ENCODE measurements at places on chromosomes 7 and 10.

GRCh38 chr7:85010306-85010705, 176.6 kb downstream of the SEMA3D start:
- ATAC-seq = no peak

- ATAC-seq = no peak
Observed at GRCh38 chr10:123848564-123849457, 42.8 kb downstream of the CPXM2 start.

- no peak for ATAC-seq
Observed at GRCh38 chr10:31101123-31101522, 69.5 kb upstream of the ZNF438 start.

GRCh38 chr10:127830414-127830813, 62.3 kb downstream of the CLRN3 start:
- ATAC-seq = no peak

DNA sequence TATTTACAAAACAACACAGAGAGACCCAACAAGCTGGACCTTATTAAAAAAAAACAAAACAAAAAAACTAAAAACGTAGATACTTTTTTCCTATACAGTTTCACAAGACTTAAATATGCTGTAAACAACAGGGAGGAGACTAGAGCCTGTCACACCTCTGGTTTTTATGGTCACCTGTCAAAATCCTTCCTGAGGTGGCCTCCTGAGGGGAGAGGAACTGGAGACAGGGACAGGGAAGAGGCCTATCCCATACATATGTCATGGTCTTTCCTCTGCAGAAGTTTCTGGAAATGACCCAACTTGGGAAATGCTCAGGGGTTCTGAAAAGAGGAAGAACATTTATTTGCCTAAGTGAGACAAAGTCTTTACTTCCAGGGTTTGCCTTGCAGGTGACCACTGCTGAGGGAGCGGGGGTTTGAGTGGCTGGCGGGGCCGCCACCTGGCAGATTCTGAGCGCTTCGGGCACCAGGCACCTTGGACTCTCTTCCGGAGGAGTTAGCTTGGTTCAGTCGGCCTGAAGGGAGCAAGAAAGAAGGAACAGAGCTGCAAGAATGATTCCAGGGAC, 18.3 kb downstream of the CPA1 start:
- no peak for ATAC-seq

DNA sequence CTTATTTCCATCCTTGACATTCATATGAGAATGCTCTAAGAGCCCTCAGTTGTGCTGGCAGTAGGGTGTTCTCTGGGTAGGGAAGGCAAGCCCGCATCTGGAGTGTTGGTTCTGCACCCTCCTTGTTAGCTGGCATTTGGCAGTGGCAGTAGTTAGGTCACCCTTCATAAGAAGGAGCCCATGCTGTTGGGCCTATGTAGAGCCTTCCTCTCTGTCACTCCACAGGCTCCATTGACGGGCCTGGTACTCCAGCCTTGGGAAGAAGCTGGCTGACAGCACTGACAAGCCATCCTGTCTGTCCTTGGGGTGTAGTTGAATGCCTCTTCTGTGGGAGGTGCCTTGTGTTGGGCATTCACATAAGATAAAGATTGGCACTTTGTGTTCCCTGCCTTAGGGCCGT, 89.7 kb downstream of the BMPR1A start:
- no peak for ATAC-seq

DNA sequence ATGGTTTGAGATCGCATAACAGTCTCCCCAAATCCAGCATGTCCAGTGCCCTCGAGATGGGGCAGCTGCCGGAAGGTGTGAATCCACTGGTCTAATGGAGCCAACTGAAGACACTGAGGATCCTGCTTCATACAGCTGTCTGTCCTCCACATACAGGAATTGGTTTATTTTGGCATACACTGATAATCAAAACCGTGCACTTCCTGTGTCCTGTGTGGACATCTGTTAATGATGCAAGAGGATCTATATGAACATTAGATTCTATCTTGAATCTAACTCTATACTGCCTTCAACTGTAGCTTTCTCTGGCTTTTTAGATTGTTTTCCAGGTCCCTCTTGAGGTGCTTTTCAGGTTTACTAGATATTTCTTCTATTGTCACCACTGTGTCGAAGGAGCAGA, 3.0 kb upstream of the JAZF1 start:
- ATAC-seq = no peak

- ATAC-seq = no peak
Observed at GRCh38 chr7:48837266-48837665, 87.1 kb upstream of the CDC14C start.

DNA sequence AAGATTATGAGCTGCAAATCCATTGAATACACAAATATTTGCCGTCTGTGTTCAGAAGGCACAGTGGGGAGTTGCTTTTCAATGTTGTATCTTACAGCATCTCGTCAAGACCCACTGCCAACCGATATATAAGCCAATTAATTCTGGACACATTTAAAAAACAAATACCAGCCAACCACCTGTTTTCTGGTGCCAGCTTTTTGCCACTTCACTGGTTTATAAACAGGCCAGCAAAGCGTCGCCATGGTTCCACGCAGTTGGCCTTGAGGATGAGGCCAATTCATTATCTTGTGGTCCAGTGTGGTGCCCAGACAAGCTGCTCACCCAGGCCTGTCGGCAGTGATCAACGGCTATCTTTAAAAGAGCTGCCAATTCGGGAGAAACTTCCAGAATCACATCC, 321.0 kb downstream of the TCERG1L start:
- no peak for ATAC-seq

DNA sequence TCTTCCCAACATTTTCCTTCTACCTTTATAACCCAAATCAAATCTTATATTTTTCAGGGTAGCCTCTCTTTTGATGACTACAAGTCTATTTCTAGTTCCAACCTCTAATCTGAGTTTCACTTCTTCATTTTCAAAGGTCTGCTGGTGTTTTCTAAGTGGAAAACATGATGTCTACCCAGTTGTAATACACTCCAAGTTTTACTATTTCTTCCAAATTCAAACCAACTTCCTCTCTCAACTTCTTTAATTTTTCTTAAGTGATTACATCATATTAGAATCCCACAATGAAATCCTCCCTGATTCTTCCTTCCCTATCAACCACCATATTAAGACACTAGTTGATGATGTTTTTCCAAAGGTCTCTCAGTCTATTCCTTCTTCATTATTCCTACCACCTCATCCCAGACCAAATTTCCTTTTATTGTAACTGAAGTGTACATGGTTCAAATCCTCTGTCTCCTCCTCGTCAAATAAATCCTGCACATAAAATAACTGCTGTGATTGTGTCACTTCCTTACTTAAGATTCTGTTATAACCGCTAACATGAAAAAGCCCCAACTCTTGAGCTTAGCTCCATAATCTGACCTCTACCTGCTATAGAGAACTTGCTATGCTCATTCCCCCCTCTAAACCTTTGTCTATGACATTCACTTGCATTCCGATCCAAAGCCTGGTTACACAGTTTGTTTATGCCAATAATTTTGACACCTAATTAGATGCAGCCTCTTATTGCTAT, 12.7 kb downstream of the TAS2R38 start:
- no peak for ATAC-seq

GRCh38 chr7:130099331-130099730, 29.0 kb downstream of the KLHDC10 start:
- ATAC-seq = no peak

DNA sequence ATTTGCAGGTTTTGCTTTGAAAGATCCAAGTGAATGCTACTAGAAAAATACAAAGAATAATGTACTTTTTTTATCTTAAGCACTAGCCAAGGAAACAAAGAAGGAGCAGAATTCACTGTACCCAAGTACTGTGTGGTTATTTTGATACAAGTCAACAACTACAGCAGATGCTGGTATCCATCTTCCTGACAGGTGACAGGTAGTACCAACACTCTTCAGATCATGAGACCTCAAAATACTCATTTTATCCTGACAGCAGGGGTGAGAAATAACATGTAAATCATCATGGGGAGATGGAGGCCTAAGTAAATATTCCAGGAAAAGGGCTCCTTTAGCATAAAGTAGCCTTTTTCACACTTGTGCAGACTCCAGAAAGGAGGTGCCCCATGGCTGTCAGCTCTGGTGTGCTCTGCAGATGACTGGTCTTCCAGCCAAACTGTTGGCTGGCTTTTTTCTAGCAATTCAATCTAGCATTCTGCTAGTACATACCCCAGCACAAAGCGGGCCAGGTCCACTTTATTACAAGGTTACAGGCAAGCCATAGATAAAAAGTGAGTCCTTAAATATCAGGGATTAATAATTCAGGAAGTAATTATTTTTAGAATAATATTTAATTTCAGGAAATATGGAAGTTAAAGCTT, 90.4 kb downstream of the PDE1C start:
- no peak for ATAC-seq

DNA sequence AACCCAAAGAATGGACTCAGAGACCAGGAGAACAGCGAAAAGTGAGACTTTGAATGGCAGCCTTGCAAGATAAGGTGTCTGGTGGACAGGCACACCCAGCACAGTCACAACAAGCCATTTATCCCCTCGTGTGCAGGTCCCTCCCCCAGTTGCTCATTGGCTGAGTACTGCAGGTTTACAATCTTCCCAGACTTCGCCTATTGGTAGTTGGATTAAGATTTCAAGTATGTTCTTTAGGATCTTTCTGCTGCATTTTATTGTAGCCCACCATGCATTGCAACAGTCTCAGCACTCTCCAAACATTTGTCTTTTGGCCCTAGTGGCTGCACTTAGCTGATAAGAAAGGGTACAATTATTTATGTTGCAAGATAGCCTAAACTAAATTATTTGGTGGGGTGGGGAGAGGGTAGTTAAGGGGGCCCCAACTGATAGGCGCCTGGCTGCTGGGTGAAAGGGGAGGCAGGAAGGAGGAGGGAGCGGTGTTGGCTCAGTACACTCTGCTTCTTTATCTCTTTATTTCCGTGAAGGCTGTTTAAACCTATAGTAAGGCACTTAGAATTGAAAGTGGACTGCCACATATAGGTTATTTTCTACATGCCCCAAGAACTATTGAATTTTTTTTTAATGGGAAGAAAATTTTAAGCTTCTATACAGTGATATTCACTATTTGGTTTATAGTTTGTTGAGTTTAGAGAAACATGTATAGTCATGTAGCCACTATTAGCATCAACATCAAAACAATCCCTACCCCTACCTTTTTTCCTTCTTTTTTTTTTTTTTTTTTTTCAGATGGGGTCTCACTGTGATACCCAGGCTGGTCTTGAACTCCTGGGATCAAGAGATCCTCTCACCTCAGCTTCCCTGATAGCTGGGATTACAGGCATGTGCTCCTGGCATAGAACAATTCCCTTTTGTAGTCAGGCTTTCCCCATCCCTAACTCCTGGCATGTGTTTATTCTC, 54.2 kb downstream of the GUSB start:
- no peak for ATAC-seq

DNA sequence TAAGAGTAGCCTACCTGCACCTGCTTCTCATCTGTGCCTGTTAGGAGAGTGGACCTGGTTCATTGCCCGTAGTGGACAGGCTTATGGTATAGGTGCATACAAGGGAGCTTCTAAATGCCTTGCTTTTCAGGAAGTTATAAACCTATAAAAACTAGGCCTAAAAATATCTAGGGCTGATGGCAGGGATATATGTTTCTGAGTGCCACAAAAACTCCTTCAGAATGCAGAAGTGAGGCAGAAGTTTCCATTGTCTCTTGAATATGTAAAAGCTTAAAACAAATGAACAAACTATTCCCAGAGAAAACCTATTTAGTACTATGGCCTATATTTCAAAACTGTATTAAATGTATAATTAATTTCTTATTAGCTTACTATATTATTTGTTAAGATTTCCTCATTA, 91.8 kb downstream of the RNLS start:
- ATAC-seq = no peak

DNA sequence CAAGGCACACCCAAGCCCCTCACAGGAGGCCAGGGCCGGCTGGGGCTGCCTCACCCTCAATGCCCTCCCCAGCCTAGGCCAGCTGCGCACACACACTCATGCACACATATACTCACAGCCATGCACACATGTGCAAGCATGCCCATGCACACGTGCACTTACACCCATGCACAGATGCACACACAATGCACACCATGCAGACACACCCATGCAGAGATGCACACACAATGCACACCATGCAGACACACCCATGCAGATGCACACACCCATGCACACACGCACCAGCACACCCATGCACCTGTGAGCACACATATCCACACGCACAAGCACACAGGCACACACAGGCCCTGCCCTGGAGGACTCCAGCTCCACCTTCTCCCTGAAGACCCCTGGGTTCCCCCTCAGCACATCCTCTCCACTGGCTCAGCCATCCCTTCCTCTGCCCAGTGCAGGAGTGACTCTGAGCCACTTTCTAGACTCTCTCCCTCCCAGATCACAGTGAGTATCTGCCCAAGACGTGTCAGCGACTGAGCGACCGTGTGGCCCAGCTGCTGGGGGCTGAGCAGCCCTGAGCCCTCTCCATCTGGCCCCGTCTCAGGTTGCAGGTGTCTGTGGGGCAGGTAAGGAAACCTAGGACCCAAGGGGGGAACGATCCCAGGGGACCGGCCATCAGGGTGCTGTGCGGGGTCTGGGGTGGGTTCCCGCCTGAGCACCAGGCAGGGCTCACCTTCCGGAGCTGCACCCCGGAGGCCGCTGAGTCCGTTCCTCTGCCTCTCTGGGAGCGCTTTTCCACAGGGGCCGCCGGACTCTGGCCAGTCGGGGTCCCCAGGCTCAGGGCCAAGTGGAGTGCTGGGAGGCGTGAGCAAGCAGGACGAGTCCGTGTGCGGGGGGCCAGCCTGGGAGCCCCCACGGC, 25.8 kb downstream of the AP5Z1 start:
- ATAC-seq = no peak

GRCh38 chr7:28904578-28905048, 53.5 kb downstream of the TRIL start:
- no peak for ATAC-seq

GRCh38 chr7:93882468-93882867, 8.1 kb downstream of the TFPI2 start:
- no peak for ATAC-seq

GRCh38 chr7:85221796-85222195, 34.9 kb upstream of the SEMA3D start:
- ATAC-seq = no peak

DNA sequence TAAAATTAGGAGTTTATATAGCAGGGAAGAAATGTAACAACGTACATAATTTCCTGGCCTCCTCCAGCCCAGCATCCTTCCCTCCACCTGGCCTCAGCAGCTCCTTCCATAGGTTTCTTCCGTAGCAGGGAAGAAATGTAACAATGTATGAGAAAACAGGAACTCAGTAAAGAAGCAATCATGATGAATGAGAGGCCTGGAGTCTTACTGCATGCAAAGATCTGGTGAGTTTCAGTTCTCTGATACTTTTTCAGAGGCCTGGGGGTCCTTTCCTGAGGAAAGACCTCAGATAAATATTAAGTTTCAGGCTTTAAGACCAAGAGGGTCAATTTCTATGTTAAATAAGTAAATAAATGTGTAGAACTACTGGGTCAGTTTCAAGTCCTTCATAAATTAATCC, 155.7 kb upstream of the C7orf33 start:
- ATAC-seq = no peak

DNA sequence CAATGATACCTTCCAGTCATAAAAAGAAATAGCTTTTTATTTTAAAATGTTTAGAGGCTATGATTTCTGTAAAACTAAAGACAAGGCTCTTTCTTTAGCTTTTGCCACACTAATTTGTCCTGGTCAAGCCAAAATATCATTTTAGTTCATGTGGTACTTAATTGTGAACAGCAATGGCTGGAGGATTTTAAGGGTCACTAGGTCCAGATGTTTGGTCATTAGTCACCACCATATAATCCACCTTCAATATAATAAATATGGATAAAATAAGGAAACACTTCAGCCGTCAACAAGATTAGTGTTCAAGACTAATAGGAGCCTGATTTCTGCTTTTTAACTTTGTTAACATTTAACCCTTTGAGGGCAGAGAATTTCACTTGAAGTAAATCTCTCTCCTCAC, 50.0 kb upstream of the HGF start:
- ATAC-seq = no peak

All from gastroesophageal sphincter (tissue), 4 donors.